Upper lobe of left lung (tissue), 6 donors: ENCODE measurements at places on chromosomes 1 and 21. TPM values are rescaled to one million over a fixed set of nuclear protein-coding genes. Genes with fewer than 3 reads are reported as not detected.

The MYOC gene
- 1.7 TPM for total RNA-seq

DNA sequence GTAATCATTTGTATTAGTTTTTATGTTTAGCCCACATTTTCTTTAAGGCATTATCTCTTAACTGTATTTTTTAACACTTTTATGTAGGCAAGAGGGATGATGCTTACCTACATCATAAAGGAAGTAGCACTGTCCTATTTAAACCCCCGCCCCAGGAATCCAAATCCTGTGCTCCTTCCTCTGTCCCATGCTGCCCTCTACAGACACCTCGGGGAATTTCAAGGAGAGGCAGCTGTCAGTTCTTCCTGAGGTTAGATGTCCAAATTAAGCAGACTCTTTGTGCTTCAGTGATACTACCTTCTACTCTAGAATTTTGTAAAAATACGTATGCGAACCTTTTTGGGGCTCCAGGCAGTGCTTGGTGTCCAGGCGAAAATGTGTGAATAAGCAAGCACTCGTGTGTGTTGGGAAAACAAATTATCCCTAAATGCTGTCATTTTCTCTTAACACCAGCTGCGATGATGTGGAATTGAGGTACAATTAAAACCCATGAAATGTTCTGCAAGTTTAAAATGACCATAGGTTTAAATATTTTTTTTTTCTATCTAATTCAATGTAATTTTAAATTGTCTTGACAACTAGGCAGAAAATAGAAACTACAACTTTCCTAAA, 19.2 kb downstream of the CRCT1 start:
- no peak overlapping the region for H3K27ac ChIP-seq
- H3K36me3 ChIP-seq: no peaks in the 10 kb centered on the region
- no peak for DNase-seq
- no peak overlapping the region for H3K4me3 ChIP-seq

GRCh38 chr1:200179126-200179780, 151.7 kb downstream of the NR5A2 start:
- no peak overlapping the region for H3K27ac ChIP-seq
- H3K4me1 ChIP-seq: peaks cover 9% of the 10 kb centered on the region
- no peak overlapping the region for H3K4me3 ChIP-seq
- no peaks in the 10 kb centered on the region for H3K27me3 ChIP-seq
- no peak for DNase-seq
- H3K36me3 ChIP-seq: no peaks in the 10 kb centered on the region

The LRRC53 gene
- not detected for total RNA-seq

DNA sequence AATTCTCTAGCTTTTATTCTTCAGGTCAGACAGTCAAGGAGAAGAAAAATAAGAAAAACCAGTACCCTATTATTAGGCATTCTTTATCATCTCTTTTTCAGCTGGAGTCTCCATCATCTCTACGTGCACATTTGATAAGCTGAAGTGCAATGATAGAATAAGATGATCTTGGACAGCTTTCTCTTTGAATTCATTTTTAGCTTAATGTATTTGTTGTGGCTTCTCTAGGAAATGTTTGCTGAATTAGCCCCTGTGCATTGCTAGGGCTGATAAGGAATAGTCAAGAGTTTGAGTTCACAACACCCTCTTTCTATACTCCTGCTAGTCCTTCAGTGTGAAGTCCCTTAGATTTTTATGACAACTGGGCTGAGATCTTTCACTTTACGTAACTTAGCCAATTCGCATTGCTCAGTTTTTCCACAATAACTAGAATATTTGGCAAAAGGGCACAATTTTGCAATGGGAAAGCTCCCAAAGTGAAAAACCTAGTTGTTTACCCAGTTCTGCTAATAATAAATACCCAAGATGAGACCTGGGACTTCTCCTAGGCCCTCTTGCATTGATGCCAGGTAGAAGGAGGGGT, 7.0 kb upstream of the KCNJ15 start:
- H3K27ac ChIP-seq: no peak overlapping the region
- no peak for DNase-seq
- H3K27me3 ChIP-seq: no peaks in the 10 kb centered on the region
- no peaks in the 10 kb centered on the region for H3K36me3 ChIP-seq
- peaks cover 15% of the 10 kb centered on the region for H3K4me1 ChIP-seq

The TMEM82 gene
- total RNA-seq: not detected

- H3K27me3 ChIP-seq: no peaks in the 10 kb centered on the region
- DNase-seq: no peak
- H3K36me3 ChIP-seq: no peaks in the 10 kb centered on the region
- H3K27ac ChIP-seq: peak overlapping the region; percentile 25
- H3K4me3 ChIP-seq: no peak overlapping the region
- peaks cover 17% of the 10 kb centered on the region for H3K4me1 ChIP-seq
Observed at GRCh38 chr1:67792741-67793458, 40.4 kb downstream of the GNG12 start.

DNA sequence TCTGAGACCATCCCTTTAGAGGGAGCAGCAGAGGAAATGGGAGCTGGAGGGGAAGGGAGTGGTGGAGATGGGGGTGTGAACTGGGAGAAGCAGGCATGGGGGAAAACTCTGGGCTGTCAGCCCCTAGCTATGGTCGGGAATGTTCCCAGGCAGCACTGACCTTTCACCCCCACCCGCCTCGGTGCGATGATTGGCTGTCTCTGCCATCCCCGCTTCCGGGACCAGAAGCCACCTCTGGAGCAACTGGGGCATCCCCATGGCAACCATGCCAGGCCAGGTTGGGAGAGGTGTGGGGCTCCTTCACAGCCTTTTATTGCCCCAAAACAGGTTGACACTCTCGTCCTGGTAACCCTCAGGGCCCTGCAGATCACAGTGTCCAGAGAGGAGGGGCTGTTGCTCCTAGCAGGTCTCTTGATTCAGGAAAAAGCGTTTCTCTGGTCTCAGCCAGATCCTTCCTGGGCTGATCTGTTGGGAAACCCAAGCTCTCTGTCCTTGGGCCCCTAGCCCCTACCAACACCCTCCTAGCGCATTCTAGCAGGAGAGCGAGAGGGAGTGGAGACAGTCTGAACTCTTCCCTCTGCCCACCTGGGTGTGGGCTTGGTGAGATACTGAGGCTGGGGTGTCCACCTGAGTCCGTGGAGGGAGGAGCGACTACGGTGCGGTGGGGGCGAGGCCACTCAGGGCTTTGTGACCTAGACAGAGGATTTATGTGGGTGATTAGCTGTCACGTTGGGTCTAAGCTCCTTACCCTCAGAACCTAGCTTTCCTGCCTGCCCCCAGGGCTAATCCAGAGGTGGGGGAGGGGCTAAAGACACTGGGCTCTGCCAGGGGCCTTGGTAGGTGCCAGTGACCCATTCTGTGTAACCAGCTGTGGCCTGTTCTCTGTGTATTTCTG, 12.2 kb upstream of the SLC6A9 start:
- no peaks in the 10 kb centered on the region for H3K27me3 ChIP-seq
- H3K4me3 ChIP-seq: no peak overlapping the region
- DNase-seq: no peak
- peaks cover 10% of the 10 kb centered on the region for H3K4me1 ChIP-seq
- peak overlapping the region; percentile 21 for H3K27ac ChIP-seq

DNA sequence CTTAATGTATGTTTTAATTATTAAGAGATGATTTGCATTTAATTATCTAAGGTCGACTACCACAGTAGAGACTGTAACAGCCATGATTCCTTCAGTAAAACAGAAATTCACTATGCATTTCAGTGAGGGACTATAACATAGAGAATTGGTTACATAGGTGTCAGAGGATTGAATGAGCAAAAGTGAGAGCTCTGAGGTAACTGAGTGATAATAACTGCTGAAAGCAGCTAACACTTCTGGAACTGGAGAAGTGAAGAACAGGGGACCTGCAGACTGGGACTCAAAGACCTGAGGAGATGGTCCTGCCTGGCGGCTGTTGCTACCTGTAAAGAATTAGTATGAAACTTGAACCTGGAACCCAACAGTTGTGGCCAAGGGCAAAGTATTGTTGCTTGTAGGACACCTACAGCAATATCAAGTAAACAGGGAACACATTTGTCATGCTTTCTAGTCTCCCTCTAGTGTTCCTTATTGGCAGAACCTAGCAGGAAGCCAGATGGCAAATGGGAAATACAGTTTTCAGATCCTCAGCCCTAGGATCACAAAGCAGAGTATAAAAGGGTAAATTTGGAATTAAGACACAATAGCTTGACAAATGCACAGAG, 110.6 kb downstream of the HS2ST1 start:
- H3K27me3 ChIP-seq: no peaks in the 10 kb centered on the region
- H3K4me3 ChIP-seq: no peak overlapping the region
- no peak overlapping the region for H3K27ac ChIP-seq
- H3K4me1 ChIP-seq: no peaks in the 10 kb centered on the region
- DNase-seq: no peak
- no peaks in the 10 kb centered on the region for H3K36me3 ChIP-seq

The SYNC gene
- 21.5 TPM for total RNA-seq

DNA sequence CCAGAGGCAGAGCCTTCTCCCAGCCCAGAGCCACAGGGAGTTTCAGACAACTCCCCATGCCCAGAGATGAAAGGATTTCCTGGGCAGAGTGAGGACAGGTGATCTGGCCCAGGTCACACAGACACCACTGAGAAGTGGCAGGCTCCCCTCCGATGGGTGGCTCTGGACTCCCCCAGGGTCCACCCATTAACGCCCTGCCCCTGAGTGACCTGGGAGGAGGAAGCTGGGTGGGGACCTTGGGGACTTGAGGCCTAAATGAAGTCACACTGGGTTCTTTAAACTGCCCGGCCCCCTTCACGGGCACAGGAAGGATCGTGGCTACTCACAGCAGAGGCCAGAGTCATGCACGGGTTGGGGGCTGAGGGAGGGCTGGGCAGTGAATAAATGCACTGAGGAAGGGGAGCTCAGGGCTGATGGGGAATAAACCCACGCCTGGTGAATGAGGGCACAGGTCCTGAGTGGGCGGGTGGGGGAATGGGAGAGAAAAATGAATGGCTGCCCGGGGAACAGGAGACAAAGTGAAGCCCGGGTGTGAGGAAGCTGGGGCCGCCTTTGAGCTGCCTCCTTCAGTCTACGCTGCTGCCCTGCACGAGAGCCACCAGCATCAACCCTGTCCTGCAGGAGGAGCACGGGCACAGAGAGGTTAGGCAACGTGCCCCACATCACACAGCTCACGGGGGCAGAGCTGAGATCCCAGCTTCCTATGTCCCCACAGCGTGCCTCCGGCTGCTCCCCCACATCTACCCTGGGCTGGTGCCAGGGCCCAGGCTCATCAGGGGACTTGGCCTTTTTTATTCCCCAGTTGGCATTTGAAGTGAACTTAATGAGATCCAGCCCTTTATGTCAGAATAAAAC, 404.3 kb downstream of the MATN1 start:
- H3K4me1 ChIP-seq: no peaks in the 10 kb centered on the region
- H3K36me3 ChIP-seq: no peaks in the 10 kb centered on the region
- H3K27ac ChIP-seq: no peak overlapping the region
- no peak for DNase-seq
- H3K27me3 ChIP-seq: no peaks in the 10 kb centered on the region

DNA sequence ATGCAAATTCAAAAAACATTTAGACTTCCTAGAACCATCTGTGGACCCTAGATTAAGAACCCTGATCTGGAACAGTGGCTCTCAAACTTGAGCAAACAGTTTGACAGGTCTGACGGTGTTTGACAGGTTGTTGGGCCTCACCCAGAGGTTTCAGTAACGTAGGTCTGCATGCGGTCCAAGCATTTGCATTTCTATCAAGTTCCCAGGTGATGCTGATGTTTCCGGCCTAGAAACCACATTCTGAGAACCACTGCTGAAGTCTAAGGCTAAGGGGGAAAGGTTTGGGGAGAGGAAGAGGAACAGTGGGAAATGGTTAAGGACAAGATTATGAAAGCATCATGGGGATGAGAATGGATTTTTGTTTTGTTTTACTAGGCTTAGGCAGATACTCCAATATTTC, 48.6 kb downstream of the MDM4 start:
- no peaks in the 10 kb centered on the region for H3K27me3 ChIP-seq
- no peaks in the 10 kb centered on the region for H3K36me3 ChIP-seq
- DNase-seq: no peak
- no peak overlapping the region for H3K27ac ChIP-seq
- peaks cover 8% of the 10 kb centered on the region for H3K4me1 ChIP-seq

- no peaks in the 10 kb centered on the region for H3K27me3 ChIP-seq
- H3K4me3 ChIP-seq: no peak overlapping the region
- peaks cover 14% of the 10 kb centered on the region for H3K4me1 ChIP-seq
- peaks cover 8% of the 10 kb centered on the region for H3K36me3 ChIP-seq
Observed at GRCh38 chr1:78645723-78646122, 3.9 kb upstream of the IFI44 start.

DNA sequence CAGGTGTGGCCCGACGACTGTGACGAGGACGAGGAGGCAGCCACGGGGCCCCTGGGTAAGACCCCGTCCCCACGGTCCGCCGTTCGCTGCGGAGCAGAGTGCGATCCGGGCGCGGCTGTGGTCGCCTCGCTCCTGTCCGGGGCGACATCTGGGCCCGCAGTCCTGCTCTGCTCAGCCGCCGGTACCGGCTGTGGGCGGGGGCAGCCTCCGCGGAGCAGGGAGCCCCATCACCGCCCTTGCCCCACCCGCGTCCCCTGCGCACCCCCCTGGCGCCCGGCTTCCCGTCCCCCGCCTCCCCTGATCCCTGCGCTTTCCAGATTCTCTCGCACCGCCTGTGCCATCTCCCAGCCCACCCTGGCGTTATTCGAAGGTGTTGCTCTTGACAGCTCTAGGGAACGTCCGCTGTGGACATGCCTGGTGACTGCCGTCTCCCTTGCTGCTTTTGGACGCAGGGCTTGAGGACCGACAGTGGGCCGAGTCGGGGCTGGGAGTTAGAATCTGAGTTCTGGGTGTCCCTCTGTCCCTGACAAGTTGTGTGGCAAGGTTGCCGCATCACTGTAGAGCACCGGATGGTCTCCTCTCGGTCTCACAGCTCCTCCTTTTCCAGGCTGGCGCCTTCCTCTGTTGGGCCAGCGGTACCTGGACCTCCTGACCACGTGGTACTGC, 596 bp downstream of the TOR3A start:
- peak overlapping the region; percentile 73 for H3K4me3 ChIP-seq
- peak overlapping the region; percentile 93 for H3K27ac ChIP-seq
- H3K4me1 ChIP-seq: peaks cover 20% of the 10 kb centered on the region
- DNase-seq: peak; percentile 49
- H3K36me3 ChIP-seq: peaks cover 15% of the 10 kb centered on the region

The TMEM52 gene
- 3.8 TPM for total RNA-seq

The DIO1 gene
- 0.20 TPM for total RNA-seq

The CLCA4 gene
- total RNA-seq: not detected

DNA sequence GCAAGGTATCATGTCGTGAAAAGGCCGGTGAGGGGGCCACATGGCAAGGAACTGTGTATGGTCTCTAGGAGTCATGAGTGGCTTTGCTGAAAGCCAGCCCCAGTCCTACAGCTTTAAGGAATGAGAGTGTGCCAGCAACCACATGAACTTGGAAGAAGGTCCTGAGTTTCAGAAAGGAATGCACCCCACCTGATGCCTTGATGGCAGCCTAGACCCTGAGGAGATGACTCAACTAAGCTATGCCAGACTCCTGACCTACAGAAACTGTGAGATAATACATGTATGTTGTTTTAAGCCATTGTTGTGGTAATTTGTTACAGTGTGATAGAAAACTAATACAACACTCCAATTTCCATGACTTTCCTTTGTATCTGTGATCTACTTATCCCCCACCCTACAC, 33.5 kb upstream of the AKT3 start:
- DNase-seq: no peak
- no peaks in the 10 kb centered on the region for H3K27me3 ChIP-seq
- H3K27ac ChIP-seq: no peak overlapping the region
- no peaks in the 10 kb centered on the region for H3K36me3 ChIP-seq
- no peak overlapping the region for H3K4me3 ChIP-seq

GRCh38 chr1:15426492-15427279, 11.6 kb upstream of the CTRC start:
- H3K27me3 ChIP-seq: no peaks in the 10 kb centered on the region
- peaks cover 47% of the 10 kb centered on the region for H3K36me3 ChIP-seq
- no peak for DNase-seq
- no peak overlapping the region for H3K4me3 ChIP-seq
